ENCODE measurements at places on chromosomes 4 and X. TPM values are rescaled to one million over a fixed set of nuclear protein-coding genes. Genes with fewer than 3 reads are reported as not detected.

Gene ARHGAP6
- 1.9 TPM for total RNA-seq

Gene MAP7D2
- not detected for total RNA-seq

Gene TCP11X2
- not detected for total RNA-seq

Gene SMPX
- total RNA-seq: not detected

Data from fibroblast of villous mesenchyme (primary cell).